Astrocyte of the cerebellum (primary cell): ENCODE measurements at places on chromosomes 6 and 20.

GRCh38 chr20:665276-665675 is 10.3 kb downstream of the SCRT2 start:
- no peak for DNase-seq

GRCh38 chr6:83221276-83221675 is 28.1 kb downstream of the RWDD2A start:
- no peak for DNase-seq

- no peak for DNase-seq
Measured at GRCh38 chr6:106085984-106086813, at the start of gene PRDM1. Gene PRDM1, plus strand, starts transcription at chr6:106086336. Its CDS starts 218 bp downstream, at chr6:106086554.

DNA sequence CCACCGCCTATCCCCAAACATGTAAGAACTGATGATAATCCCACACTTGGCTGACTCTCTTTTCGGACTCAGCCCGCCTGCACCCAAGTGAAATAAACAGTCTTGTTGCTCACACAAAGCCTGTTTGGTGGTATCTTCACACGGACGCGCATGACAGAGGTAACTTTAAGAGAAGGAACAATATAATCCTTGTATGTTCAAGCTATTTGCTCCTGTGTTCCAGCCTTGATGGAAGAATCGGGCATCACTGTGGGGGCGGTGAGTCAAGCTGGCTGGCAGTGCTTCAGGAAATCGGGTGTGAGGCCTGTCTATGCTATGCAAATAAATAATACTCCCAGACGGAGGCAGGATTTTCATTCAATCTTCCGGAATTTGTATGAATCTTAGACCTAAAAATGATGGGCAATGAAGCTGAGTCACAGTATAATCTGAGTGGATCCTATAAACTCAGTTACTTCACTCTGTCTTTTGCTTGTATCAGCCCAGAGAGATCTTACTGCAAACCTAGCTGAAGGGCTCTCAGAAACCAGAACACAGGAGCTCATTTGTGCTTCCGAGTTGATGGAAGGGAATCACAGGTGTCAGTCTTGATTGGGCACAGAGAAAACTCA is 45.2 kb upstream of the NT5E start:
- DNase-seq: peak; percentile 73
